Sigmoid colon (tissue), 7 donors: ENCODE measurements at places on chromosomes 7 and 10. TPM values are rescaled to one million over a fixed set of nuclear protein-coding genes. Genes with fewer than 3 reads are reported as not detected.

DNA sequence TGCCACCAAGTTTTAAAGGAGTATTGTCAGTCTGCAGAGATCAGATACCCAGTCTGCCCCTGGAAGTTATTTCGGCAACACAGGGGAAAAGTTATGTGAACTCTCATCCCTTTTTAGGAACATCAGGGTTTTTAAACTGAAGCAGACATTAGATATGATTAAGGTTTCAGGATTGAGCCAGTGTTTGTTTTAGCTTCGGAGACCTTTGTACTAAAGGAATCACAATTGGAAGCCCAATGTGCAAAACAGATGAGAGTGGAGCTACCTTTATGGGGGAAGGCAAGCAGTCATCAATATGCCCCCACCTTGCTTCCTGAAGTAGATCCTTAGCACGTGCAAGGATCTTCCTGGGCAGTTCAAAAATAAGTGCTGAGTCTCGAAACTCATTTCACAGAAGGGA lies 39.5 kb downstream of the ETV1 start:
- no peak for DNase-seq

Gene OR2A42
- total RNA-seq = not detected

DNA sequence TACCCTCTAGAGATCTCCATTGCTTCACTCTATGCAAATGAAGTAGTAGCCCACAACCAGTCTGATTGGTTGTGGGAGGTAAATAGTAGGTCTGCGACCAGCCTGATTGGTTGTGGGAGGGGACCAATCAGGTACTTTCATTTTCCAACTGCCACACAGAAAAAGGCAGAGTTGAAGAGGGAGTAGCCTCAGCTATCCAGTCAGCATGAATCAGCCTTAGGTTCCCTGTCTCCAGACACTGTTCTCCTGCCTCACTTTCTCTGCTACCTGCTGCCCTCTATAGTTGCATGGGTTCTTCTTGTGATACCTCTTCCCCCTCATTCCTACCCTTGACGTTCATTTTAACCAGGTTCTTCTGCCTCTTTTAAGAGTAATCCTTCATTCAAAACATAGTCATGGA lies 114.5 kb upstream of the LYZL1 start:
- no peak for DNase-seq

Gene DRGX
- total RNA-seq = not detected

- no peak for DNase-seq
Observed at GRCh38 chr7:110157631-110158362, 933.1 kb upstream of the LRRN3 start.

Gene ORAI2
- total RNA-seq = 14.4 TPM

Gene ZNF736
- total RNA-seq = 4.1 TPM

- DNase-seq = no peak
Observed at GRCh38 chr7:47496056-47496665, 85.8 kb downstream of the TNS3 start.
